ENCODE measurements at places on chromosomes 7 and 10.

- no peak for DNase-seq
These were observed 32.5 kb upstream of the ZNF32 start for GRCh38 chr10:43681220-43681619.

DNA sequence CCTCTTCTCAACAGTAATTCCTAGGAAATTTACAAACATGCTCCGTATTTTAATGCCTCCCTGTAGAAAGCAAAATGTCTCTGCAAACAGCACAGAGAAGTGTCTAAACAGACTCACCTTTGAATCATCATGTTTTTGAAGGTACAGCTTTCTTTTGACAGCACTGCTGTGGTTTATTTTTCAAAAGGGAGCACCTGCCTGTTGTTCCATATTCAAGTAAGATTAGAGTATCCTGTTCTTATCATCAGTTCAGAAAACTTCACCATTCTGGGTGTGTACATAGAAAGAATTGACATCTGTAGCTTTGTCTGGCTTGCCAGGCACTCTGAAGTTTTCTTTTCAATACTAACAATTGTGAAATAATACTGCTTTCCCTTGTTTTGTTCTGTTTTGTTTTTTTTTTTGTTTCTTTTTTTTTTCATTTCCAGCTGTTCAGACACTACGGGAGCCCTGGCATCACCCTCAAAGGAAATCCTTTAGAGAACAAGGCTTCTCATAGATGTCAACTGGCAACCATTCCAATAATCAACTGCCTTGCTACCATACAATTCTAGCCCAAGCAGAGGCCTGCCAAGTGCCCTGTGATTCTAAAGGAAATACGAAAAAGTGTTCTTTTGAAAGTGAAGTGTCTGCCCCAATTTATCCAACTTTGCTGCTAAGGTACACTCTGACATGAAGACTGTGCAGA is 275.9 kb downstream of the PRPF18 start:
- no peak for DNase-seq

DNA sequence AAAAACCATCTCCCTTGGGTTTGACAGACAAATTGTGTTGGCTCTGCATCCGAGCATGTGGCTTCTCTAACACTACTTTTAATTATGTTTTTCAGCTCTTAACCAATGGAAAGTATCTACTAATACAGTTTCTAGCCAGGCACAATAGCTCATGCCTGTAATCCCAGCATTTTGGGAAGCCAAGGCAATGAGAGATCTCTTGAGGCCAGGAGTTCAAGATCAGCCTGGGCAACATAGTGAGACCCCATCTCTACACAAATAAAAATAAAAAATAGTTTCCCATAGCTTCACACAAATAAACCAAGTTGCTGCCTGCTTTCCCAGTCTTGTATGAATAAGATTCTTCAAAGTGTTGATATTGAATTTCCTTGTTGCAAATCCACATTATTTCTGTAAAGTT is 13.8 kb upstream of the ARHGAP12 start:
- DNase-seq, result no peak

DNA sequence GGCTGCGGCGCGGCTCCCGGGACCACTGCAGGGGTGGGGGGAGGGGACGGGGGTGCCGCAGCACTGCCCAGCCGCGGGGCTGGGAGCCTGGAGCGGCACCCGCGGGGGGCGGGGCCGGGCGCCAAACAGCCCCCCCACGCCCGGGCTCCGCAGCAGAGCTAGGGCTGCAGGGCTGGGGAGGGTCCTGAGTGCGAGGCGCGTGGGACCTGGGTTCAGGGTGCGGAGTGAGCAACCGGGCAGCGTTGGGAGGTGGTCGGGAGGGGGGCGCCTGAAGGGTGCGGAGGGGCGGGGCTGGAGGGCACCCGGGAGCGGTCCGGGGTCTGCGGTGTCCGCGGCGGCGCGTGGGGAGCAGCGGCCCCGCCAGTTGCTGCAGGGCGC is 528 bp downstream of the CAMK2G start:
- no peak for DNase-seq

DNA sequence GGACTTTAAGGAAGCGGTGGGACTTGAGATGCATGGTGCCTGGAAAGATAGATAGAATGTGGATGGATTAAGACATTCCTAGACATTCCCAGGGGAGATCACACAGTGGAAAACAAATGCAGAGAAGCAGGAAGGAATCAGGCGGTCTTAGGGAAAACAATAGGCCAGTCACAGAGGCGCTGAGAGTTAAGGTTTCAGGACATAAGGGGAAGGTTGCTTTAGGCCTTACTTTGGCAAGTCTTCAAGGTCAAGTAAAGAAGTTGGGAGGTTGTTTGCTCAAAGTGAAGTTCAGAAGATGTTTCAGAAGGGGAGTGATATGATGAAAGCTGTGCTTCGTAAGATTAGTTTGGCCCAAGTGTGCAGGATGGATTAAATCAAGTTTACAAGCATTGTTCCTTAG is 109.4 kb downstream of the SUGCT start:
- DNase-seq, result peak; percentile 36

- DNase-seq, result no peak
These were observed 552.2 kb upstream of the ANKRD30A start for GRCh38 chr10:36573246-36573645.

- DNase-seq, result peak; percentile 53
These were observed 2.9 kb upstream of the IGF2BP3 start for GRCh38 chr7:23472956-23473843.

Data from neural progenitor cell (in vitro differentiated cells).